ENCODE measurements at places on chromosomes 13 and 19.

DNA sequence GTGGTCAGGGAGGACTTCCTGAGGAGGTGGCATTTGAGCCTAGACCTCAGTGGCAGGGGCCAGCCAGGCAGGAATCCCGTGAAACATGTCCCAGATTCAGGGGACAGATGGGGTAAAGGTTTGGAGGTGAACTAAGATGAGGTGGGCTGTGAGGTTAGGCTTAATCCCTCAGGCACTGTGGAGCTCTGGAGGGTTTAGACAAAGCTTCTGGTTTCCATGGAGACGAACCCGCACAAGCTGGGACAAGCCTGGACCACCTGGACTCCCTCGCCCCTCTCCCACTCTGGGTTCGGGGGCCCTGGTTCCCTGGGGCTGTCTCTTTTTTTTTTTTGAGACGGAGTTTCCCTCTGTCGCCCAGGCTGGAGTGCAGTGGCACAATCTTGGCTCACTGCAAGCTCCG, 15.7 kb downstream of the TJP3 start:
- no peak for DNase-seq

DNA sequence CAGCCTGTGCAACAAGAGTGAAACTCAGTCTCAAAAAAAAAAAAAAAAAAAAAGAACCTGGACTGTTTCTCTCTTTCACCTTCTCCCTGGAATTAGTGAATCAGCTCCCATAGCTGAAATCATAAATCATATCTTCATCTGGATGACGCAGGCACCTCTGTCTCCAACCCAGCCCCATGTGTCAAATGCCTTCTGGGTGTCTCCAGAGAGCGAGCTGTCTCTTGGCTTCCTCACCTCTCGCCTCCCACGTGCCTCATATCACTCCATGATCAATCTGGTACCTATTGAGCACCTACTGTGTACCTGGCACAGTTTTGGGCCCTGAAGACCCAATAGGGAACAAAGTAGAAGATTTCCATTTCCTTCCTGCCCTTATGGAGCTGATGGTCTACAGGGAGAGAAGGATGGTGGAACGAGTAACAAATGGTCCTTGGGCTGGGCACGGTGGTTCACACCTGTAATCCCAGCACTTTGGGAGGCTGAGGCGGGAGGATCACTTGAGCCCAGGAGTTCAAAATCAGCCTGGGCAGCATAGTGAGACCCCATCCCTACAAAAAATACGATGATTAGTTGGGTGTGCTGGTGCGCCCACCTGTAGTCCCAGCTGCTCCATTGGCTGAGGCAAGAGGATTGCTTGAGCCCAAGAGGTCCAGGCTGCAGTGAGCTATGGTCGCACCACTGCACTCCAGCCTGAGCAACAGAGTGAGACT, 2.5 kb downstream of the HSD11B1L start:
- no peak for DNase-seq

DNA sequence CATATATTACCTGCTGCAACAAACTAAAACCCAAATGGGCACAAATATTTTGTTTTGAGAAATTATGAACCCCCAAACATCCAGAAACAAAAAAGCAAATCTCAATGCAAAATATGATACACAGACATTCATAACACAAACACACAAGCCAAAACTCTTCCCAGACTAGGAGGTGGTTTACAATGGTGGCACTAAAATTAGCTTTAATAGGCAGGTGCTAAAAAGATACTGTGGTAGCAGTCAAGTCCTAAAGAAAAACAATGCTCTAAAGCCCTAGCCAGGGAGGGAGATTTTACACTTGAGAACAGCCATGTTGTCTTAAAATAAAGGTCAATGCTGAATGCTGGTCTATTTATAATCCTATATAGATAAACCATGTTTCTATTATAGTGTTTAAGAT, 65.0 kb downstream of the DOCK9 start:
- no peak for DNase-seq

DNA sequence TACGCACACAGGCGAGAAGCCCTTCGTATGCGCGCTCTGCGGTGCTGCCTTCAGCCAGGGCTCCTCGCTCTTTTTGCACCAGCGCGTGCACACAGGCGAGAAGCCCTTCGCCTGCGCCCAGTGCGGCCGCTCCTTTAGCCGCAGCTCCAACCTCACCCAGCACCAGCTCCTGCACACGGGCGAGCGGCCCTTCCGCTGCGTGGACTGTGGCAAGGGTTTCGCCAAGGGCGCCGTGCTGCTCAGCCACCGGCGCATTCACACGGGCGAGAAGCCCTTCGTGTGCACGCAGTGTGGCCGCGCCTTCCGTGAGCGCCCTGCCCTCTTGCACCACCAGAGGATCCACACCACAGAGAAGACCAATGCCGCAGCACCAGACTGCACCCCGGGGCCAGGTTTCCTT, 4.7 kb downstream of the ZNF324B start:
- DNase-seq, result no peak

- DNase-seq, result no peak
Observed at GRCh38 chr13:111577956-111578605, 257.6 kb downstream of the TEX29 start.

GRCh38 chr19:33496038-33496895, 25.3 kb downstream of the PEPD start:
- no peak for DNase-seq

GRCh38 chr19:8240274-8241229, 31.4 kb downstream of the CERS4 start:
- peak; percentile 7 for DNase-seq

DNA sequence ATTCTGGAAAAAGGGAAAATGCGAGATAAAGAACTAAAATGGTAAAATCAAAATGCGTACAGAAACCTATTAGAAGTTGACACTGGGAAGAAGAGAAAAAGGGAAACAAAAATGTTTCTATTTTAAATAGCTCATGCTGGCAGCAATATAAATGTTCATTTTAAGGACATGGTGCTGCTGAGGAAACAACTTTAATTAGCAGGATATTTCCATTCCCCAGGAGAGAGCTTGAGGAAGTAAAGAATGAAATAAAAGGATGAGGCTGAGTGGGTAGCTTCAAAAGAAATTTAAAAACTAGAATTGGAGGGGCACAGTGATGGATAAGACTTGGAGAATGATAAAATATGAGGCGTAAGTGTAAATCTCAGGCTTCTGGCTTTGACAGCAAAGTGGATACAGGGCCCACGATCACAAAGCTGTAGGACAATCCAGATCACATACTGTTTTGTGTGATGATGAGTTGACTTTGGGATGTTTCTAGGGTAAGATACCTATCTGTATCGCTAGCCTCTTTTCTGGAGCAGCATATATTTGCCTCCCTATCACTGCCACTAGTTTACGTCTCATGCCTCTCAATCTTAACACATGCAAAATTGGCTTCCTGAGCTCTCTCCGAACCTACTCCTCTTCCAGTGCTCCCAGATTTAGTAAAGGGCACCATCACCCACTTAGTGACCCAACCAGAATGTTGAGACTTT, 571.3 kb upstream of the MIR17HG start:
- DNase-seq, result no peak

- DNase-seq, result peak; percentile 96
Observed at GRCh38 chr19:2977001-2977745, at the start of gene TLE6. Gene TLE6 (plus strand): TSS chr19:2977564. CDS start chr19:2978234, 670 bp downstream.

DNA sequence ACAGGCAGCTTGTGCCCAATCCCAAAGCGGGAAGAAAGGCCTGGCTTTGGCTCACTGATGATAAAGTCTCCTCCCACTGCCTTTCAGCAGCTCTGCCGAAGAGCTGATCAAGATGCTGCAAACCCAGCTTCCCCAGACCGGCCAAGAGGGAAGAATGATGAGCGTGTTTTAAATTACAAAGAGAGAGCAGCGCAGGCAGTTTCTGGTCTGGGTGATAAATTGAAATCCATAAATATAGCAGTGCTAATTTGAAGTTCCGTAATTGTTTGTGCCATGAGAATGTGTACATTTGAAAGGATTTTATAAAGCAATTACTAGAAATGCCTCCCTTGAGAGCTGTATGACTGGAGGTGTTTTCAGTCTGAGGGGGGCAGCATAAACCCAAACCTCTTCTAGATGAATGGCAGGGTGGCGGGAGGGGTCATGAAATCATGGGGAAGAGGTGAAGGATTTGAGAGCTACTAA, 171.8 kb downstream of the STK24 start:
- peak; percentile 67 for DNase-seq

DNA sequence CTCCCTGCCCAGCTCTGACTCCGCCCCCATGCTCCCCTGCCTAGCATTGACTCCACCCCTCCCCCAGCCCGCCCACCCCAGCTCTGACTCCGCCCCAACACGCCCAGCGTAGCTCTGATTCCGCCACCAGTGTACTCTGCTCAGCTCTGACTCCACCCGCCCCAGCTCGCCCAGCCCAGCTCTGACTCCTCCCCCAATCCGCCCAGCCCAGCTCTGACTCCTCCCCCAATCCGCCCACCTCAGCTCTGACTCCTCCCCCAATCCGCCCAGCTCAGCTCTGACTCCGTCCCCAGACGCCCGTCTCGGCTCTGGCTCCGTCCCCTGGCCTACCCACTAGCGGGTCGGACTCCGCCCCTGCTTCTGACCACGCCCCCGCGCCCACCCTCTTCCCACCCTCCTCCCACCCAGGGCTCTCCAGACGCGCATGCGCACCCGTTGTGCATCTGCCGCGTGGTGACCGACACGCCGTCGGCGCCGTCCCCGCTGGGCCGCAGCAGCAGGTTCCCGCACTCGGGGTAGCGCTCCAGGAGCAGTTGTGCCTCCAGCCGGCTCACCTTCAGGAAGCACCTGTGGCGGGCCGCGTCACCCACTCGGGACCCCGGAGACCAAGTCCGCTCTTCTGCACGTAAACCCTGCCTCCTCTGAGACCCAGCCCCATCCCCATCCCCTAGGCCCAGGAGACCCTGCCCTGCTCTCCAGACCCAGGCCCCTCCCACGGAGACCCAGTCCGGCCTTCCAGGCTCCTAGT, 10.2 kb downstream of the STAP2 start:
- no peak for DNase-seq

DNA sequence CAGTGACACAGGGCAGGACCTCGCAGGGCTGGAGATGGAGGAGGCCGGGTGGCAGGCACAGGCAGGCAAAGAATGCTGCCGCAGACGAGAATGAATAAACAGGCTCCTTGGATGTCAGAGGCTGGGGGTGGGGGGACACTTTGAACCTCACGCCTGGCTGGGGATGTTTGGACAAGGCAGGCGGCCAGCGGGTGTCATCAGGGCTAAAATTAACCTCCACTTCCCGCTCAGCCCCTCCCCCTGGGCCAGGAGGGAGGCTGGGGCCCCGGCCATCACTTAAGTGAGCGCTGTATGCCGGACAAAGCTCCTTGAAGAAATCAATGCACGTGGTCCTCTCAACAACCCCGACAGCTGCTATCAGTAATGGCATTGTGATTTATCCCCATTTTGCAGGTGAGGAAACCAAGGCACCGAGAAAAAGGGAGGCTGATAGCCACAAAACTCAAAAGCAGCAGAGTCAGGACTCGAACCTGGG, 10.3 kb upstream of the FUT5 start:
- peak; percentile 6 for DNase-seq

GRCh38 chr19:6736169-6736916, 1.0 kb downstream of the GPR108 start:
- peak; percentile 52 for DNase-seq

DNA sequence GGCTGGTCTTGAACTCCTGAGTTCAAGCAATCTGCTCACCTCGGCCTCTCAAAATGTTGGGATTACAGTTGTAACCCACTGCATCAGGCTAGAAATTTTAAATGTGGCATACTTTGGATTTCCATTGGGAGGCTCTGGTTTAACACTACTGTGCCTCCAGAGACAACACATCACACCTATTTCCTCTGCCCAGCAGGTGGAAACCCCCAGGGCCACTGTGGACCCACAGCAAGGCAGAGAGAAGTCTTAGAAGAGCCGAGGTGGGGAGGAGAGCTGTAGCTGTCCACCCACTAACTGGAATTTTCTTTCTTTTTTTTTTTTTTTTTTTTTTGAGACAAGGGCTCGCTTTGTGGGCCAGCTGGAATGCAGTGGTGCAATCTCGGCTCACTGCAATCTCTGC, 39.4 kb downstream of the IER2 start:
- DNase-seq, result no peak

DNA sequence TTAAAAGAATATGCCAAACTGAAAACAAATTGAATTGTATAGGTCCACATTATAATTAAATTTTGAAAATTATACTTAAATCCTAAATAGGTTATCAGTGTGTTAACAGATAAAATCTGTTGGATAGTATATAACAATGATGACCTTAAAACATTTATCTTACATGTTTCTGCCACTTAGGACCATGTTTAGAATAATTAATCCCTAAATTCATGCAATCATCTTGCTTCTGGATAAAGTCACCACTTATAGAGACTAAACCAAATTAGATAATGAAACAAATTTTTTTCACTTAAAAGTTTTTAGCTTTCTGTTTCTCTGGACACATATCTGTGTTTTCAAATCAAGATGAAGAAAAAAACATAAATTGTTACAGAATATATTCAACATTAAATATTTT, 511.7 kb upstream of the MIR17HG start:
- no peak for DNase-seq

- no peak for DNase-seq
Observed at GRCh38 chr19:10565028-10565566, 713 bp downstream of the KRI1 start.

- no peak for DNase-seq
Observed at GRCh38 chr19:5832061-5832460, 7.4 kb downstream of the FUT6 start.

- no peak for DNase-seq
Observed at GRCh38 chr19:38650911-38651584, 3.6 kb downstream of the ACTN4 start.

- DNase-seq, result no peak
Observed at GRCh38 chr13:44837250-44837649, 152.0 kb downstream of the NUFIP1 start.

- DNase-seq, result no peak
Observed at GRCh38 chr19:49830766-49831165, 12.7 kb downstream of the MED25 start.

- no peak for DNase-seq
Observed at GRCh38 chr19:33921165-33921564, 124.5 kb downstream of the KCTD15 start.

DNA sequence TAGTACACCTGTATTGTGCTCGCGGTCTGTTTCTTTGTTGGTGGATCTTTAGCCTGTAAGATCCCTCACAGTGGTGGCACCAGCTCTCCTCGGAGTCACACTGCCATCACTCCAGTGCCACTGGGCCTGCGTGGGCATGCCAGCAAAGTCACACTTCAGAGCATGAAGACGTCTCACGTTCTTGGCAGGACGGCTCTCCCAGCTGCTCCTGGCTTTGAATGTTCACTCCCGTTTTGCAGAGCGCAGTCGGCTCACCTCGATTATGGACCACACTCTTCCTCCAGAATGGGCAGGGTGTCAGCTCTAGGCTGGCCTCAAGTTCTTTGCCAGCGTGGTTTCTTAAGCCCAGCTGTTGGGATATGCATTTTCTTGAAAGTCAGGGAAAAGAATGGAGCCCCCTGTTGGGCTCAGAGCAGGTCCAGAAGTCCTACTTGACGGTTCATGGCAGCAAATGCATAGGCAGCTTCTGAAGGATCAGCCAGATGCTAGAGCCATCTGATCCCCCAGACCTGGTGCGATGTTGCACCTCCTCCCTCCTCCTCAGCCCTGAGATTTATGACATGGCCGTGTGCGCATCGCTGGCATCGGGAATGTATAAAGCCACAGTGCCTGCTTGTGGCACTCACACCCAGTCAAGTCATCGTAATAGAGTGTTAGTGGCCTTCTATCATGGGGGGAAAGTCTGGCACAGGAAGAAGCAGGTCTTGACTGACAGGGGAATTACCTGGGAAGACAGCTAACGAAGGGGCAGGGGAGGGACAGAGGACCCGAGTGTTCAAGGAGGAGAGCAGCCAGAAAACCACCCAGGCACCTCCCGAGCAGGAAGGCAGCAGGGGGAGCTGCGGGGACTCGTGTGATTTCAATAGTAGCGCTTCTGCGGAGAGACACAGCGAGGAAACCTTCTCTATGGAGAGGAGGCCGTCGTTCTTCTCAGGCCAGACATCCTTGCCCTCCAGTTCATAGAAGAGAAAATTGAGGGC, 40.2 kb upstream of the NPAS1 start:
- DNase-seq, result no peak

Data from DMS153 (cell line).